ENCODE measurements at places on chromosomes 5 and 9.

GRCh38 chr9:121557581-121558447 is 58.2 kb upstream of the GGTA1 start:
- no peak for DNase-seq

GRCh38 chr5:141816598-141817399 is 61.4 kb downstream of the PCDH1 start:
- DNase-seq: no peak

DNA sequence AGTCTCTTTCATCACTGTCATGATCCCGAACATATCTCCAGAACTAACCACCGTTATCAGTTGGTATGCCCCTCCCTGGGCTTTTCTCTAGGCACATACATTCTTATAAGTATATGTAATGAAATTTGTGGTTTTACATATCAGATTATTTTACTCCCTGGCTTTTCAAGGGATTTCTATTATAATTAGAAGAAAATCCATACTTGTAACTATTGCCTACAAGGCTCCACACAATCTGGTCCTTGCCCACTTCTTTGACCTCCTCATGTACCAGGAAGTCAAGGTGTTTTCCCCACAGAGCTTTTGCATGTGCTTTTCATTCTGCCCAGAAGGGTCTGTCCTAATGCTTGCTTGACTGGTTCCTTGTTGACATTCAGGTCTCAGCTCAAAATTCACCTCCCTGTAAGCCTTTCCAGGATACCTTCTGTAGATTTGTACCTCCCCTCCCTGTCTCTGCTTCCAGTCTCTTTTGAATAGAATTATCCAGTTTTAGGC is 33.6 kb upstream of the HSD17B4 start:
- DNase-seq: no peak

GRCh38 chr9:4196886-4197285 is 103.0 kb downstream of the GLIS3 start:
- no peak for DNase-seq

GRCh38 chr9:89109666-89110065 is 69.0 kb downstream of the SHC3 start:
- DNase-seq: no peak

DNA sequence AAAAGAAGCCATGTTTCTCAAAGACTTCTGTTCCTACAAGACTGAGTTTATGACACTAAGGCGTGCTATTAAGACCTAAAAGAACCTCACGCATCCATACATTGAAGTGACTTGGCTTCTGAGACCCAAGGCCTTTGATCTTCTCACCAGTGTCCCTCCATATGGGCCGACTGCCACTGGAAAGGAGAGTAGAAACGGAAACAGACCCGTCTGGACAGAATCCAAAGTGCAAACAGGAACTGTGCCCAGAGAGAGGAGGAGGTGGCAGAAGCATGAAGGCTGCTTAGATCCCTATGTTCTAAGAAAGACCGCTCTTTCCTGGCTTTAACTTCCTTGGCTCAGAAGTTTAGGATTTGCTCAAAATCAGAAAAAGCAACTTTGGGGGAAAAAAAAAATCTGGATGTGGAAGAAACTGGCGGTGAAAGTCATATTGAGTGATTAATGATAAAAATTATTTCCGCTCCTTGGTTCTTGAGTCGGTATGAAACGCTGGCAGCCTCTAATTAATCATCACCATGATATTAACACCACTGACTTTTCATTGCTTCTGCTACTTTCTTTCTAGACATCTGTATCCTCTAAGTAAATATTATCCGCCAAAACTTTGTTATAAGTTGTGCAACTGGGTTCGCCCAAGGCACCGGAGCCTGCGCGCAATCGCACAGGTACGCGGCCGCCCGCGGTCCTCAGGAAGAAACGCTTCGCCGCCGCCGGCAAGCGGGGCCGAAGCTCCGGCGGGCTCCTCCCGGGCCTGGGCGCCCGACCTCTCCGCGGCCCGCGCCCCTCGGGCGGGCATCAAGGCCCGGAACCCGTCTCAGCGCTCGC is 726 bp downstream of the DAP start:
- DNase-seq: peak; percentile 35

DNA sequence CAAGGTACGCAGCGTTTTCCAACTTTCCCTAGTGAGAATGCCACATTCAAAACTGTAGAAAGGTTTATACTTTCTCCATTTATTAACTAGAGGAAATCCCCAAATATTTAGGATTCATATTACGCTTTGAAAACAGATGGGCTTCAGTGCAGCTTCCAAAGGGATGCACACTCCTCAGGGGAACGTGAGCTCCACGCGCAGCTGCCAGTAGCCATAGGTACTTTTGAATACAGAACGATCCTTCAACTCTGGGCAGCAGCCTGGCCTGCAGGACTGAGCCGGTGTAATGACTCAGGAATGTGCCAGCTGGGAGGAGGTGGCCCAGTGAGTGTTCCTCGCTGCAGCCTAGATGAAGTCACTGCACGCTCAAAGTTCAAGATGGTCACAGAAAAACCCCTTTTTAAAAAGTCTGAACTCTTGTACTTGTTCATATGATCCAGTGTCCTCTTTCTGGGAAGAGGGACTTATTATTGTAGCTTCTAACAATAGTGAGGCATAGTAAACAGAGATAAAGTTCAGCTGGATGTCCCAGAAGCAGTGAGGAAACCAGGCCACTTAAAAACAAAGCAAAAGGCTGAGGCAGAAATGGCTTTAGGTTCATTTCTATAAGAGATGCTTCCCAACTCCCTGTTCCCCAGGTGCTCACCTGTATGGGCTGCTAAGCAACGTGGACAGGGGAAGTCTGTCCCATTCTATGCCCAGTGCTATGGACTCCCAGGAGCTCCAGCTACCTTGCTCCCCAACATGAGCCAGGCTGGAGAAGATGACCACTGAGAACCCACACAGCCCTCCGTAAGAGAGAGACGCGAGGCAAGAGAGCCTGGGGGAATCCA is 130.0 kb downstream of the LHFPL2 start:
- DNase-seq: no peak

GRCh38 chr5:133741396-133741795 is 129.1 kb upstream of the FSTL4 start:
- DNase-seq: no peak

- no peak for DNase-seq
Observed at GRCh38 chr5:167530548-167530947, 760.9 kb upstream of the WWC1 start.

DNA sequence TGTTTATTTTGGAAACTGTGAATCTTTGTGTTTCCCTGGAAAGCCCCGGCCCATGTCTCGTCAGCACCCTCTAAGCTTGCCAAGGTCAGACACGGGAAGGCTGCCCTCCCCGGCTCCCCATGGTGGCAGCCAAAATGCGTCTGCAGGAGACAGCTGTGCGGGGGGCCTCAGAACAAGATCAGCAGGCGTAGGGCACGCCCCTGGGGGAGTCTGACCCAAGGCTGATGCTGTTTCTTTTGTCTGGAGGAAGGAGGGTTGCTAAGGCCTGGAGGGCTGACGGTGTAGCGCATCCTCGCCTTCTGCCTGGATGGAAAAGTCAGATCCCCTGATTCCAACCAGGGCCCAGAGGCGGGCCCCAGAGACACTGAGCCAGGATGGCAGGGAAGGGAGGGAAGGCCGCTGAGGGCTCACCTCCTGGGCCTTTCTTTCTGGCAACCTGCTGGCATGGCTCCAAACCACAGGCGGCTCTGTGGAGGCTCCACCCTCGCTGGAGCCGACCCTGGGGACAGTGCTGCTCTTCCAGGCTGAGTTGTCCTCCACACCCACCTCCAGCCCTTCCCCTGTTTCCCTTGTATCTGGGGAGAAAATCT is 57.2 kb downstream of the OLFM1 start:
- no peak for DNase-seq

DNA sequence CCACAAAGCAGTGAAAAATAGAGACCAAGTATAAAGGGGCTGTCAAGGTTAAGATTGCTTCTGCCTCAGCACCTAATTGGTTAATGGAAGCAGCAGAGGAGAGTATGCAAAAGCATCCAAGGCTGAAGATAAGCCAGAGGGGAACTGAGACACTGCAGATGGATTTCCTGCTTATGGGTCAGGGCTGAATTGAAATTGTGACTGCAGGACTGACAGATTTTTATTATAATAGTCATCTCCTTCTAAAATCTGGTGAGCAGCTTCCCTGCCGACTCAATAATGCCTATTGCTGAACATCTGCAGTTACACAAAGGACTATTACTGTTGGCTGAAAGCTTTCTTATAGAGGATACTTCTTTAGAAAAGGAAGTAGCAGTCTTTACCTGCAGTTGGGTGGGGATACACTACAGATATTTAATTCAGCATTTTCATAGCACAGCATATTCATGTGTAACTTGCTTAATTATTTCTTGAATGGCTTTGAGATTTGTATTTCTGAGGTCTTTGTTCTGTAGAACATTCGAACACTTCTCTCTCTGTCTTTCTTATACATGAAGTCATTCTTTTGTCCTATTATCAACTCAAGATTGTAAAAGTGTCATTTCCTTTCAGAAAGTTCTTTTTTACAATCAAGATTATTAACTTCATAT is 363.0 kb upstream of the RIOK2 start:
- DNase-seq: no peak
